Spinal cord (tissue), 10 donors: ENCODE measurements at places on chromosomes 7 and 10.

- no peak for DNase-seq
These were observed 157.4 kb downstream of the NXPH1 start for GRCh38 chr7:8590791-8591190.

DNA sequence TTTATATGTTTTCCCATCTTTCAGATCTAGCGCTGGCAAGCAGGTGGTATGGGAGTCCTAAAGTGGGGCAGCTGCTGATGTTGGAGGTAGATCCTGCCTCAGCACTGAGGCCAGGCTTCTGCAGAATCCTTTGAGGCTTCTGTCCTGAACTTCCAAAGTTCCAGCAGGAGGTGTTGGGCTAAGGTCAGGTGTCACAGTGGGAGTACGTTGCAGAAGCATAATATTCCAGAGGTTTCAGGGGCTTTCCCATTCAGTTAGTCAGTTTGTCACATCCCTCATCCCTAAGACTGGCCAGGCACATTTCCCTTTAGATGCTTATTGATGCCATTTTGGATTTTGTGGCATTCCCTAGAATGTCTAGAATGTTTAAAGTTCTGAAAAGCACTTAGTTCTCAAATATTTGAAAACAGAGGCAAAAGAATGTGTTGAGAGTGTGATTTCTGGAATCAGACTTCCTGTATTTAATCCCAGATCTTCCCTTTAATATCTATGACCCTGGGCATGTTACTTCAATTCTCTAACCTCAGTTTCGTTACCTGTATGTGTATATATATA is 319.1 kb upstream of the PHYHIPL start:
- DNase-seq, result no peak

DNA sequence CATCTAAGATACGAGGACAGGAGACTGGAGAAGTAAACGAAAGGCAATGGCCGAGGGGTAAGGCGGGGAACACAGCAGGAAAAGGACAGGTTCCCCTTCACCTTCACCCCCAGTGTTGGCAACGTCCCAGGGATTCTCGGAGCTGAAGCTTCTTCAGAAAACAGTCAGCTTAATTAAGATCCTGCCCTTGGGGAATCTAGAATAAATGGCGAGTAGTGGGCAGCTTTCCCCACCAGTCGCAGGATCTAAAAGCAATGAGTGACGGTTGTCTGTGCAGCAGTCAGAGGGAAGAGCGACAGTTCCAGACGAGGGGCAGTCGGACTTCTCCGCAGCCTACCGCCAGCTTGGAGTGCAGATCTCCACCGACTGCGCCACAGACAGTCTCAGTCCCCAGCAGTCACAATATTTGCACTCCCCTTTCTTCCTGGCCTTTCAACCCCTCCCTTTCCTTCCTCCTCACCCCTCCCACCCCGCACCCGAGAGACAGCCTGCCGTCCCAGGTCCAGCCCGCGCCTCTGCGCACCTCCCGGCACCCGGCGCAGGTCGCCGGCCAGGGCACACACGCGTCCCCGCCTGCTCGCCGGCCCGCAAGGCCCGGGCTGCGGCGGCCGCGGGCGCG is 10.9 kb upstream of the SP8 start:
- no peak for DNase-seq

- DNase-seq, result no peak
These were observed 8.6 kb downstream of the TBATA start for GRCh38 chr10:70776455-70777005.

- no peak for DNase-seq
These were observed 20.5 kb upstream of the GATA3 start for GRCh38 chr10:8033812-8034465.

GRCh38 chr7:70347463-70348254 is 749.4 kb downstream of the AUTS2 start:
- no peak for DNase-seq

DNA sequence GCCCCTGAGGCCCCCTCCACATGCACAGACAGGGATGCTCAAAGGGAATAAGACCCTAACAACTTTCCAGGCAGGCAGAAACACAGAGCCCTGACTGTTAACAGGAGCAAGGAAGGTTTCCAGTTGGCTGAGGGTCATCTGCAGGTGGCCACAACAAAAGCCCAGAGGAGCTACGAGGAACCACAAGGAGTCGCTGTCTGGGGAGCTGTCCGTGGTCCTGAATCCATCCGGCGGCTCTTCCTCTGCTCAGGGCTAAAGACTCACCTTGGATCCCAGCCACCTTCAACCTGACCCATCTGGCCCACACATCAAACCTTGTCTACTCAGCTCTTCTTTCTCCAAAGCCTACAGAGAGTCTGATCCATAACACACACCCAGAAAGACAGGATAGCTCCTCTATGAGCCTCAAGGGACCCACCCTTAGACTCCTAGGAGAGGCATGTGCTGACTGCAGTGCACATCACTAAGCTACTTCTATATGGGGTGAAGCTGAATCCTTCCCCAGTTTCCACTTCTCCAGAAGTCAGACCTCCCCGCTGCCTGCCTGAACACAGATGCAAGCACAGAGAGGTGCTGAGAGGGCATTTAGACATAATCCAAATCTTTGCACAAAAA is 104.0 kb downstream of the SLIT1 start:
- DNase-seq, result no peak

DNA sequence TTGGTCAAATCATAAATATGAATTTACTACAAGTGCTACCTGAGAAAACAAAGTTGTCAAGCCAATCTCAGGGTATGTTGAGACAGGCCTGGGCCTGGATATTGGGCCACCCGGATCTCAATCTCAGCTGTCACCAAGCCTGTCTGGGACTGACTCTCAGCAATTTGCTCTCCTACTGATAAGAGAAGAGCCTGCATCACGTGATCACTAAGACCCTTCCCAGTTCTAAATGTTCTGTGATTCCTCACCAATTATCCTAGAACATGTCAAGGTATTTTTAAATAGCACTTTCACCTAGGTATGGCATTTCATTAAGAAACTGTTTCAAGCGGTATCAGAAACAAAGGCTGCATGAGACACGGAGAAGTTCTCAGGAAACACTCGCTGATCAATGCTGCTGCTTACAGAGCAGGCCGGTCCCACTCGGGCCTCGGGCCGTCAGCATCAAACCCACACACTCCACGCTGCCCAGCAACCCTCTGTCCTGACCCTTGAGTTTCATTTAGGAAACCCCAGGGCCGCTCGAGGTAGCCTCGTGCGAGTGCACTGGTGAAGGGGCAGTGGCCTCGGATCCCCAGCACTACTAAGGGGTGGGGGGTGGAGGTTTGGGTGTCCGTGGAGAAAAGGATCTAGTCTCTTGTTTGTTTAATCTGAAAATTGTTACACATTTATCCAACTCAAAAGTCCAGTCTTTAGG is 4.1 kb downstream of the KLF6 start:
- no peak for DNase-seq

- DNase-seq, result no peak
These were observed 12.7 kb upstream of the ATP6V1F start for GRCh38 chr7:128849804-128850490.

DNA sequence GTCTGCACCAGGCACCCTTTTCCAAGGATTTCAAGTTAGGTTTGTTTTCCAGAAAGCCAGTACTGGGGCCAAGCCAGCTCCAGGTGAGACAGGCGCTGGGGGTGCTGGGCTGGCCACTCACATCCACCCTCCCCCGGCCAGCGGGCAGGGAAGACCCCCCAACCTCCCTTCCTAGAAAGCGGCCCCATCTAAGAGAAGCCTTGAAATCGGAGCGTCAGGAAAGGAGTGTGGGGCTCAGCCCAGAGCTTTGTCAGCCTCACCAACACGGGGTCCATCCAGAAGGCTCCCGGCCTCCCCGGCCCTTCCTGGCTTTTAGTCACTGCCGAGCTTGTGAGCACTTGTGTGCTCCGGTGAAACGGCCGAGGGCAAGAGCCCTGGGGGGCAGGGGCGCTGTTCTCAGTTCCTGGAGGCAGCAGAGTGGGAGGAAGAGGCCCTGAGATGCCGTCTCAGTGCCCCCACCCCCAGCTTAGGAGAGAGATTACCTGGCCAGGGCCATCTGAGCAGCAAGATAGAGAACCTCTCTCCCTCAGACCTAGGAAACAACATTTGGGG is 39.6 kb downstream of the PDGFA start:
- no peak for DNase-seq

DNA sequence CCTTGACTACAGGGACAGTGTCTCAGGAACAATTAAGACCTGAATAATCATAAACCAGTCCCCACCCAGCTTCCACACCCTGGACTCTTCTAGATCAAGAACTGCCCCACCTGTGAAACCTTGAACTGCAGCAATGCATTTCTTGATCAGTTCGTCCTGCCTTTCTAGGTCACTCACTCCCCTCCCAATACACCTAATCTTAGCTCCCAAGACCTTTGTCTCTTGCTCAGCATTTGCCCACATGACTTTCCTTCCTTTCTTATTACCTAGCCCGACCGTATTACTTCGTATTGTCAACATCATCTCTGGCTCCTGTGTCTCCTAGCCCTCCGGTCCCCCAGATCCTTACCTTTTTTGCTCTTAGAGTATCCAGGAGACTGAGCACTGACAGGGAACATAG is 5.5 kb upstream of the NAMPT start:
- DNase-seq, result no peak

DNA sequence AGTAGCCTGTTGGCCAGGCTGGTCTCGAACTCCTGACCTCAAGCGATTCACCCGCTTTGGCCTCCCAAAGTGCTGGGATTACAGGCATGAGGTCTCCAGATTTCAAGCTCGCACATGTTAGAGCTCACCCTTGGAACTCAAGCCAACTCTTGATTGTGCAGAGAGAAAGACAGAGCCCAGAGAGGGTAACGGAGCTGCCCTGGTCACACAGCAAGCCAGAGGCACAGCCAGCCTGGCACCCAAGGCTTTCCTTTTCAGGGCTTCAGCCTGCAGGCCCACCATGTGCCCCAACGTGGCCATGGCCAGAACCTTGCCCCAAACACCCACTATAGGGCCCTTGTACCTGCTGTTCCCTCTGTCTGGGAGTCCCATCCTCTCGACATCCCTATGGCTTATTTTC is 49.1 kb upstream of the CUX1 start:
- DNase-seq, result no peak

- no peak for DNase-seq
These were observed 24.5 kb downstream of the TMEM209 start for GRCh38 chr7:130180571-130181262.

DNA sequence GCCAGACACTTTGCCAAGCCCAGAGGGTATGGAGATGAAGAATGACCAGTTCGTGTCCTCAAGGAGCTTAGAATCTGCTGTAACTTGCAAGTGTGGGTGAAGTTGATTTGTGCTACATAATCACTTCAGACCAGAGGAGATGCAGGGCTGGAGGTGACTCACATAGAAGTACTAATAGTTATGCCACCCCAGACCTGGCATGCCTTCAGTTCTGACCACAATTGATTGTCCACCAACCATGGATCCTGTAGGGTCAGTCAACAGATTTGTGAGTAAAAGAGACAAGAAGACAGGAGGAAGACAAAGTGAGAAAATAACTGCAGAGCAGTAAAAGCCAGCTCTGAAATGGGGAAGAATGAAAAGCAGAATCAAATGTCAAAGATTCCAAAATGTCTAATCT is 51.2 kb upstream of the BMPER start:
- DNase-seq, result no peak

GRCh38 chr7:1951159-1951536 is 281.1 kb downstream of the ELFN1 start:
- DNase-seq, result no peak

- no peak for DNase-seq
These were observed 19.5 kb upstream of the HERPUD2 start for GRCh38 chr7:35714407-35714806.

- no peak for DNase-seq
These were observed 73.5 kb downstream of the CDK6 start for GRCh38 chr7:92762851-92763250.

GRCh38 chr7:151827620-151828019 is 49.3 kb downstream of the PRKAG2 start:
- DNase-seq, result no peak

DNA sequence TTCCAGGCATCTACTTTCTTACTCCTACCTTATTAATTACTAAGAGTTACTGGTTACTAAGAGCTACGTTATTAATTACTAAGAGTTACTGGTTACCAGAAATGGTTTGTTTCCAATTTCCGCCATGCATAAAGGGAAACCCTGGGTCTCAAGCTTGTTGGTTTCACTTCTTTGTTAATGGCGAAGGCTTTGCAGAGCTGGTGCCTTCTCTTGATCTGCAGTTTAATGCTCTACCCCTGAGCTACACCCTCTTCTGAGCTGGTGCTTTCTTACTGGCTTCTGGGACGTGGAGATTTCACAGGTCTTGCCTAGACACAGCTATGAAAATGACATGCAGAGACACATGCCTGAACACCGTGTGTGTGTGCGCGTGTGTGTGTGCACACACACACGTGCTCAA is 560 bp downstream of the CPA4 start:
- DNase-seq, result no peak

GRCh38 chr10:77363210-77363609 is 274.4 kb downstream of the KCNMA1 start:
- no peak for DNase-seq

GRCh38 chr7:111736552-111736874 is 174.2 kb upstream of the IMMP2L start:
- no peak for DNase-seq

DNA sequence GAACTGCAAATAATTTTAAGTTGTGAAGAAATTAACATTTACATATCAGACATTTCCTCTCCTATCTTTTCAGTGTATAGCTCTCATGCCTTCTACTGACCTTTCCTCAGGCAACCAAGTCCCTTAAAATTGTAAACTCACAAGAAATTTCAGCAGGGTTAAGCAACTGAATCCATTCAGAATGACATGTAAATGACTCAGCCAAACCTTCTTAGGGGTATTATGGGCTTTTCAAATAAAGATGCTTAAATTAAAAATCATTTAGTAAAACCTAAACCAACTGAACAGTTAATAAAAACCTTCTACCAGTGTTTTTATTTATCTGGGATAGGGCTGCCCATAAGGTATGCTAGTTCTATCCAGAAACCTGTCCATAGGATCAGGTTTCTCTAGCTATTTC is 20.7 kb downstream of the WAPL start:
- no peak for DNase-seq

DNA sequence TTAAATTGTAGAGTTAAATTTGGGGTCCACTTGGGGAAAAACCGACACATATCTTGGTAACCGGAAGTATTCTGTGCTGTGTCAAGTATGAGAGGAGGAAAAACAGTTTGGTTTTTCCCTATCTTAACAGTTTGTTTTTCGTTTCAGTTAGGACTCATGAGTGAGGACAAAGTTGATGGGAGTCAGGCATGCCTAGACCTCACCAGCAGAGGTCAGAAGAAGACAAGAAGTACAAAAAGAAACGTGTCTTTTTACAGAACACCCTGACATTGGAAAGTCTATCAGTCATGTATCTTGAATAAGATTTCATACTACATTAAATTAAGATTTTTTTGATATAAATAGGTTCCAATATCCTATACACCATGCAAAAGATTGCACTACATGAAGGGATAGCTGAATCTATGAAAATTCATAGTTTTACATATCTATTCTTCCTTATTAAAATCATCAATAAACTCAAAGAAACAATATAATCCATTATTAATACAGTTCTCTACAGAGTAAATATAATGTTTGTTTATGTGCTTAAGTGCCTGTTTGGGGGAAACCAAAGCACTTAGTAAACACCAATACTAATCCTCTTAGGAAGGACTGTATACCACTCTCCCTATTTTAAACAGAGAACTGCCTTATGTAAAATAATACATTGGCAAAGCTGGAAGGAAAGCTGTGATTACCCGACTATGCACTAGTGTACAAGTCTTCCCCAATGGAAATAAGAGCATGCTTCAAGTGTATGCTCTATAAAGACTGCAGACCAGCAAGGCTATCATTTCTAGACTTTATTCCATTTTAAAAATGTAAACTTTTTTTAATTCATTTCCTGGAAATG is 95.6 kb downstream of the USP6NL start:
- peak; percentile 57 for DNase-seq
